ENCODE measurements at places on chromosomes 7 and 10.

DNA sequence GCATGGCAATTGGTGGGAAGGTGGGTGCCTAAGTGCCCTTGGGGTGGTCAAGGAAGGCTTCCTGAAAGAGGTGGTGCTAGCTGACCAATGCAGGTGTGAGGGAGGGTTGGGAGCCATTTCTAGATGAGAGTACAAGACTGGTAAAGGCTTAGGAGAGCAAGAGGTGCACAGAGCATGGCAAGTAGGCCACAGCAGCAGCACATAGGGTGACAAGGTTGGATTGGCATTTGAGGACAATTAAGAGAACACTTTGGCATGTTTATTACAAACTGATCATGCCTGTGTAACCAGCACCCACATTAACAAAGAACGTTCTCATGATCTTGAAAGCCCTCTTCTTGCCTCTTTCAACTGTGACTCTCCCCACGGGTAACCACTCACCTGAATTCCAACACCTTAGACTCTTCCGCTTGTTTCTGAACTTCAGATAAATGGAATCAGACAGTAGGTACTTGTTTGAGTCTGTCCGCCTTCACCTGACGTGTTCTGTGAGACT is 107.6 kb downstream of the MYL10 start:
- no peak for DNase-seq

GRCh38 chr7:50621206-50621605 is 56.0 kb upstream of the DDC start:
- DNase-seq: no peak

- DNase-seq: no peak
These were observed 39.6 kb downstream of the ABCB1 start for GRCh38 chr7:87561102-87561501.

GRCh38 chr10:127315888-127316287 is 119.5 kb upstream of the INSYN2A start:
- DNase-seq: no peak

- no peak for DNase-seq
These were observed 39.8 kb upstream of the EPC1 start for GRCh38 chr10:32386623-32387260.

DNA sequence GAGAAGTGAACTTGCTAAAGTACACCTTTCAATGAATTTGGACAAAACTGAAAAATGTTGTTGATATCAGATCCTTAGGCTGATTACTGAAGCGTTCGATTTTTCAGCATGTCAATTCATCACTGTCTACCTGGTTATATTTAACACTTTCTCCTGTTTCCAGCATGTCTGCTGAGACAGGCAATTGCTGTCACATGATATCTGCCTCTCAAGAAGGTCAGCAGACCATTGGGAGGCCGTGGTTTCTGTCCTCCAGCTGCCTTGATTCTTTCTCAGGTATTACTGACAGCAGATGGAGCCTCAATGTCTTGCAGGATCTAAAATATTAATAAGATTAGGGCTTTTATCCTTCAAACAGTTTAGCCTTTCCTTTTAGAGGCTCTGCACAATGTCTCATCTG is 127.5 kb downstream of the SNX10 start:
- DNase-seq: no peak

DNA sequence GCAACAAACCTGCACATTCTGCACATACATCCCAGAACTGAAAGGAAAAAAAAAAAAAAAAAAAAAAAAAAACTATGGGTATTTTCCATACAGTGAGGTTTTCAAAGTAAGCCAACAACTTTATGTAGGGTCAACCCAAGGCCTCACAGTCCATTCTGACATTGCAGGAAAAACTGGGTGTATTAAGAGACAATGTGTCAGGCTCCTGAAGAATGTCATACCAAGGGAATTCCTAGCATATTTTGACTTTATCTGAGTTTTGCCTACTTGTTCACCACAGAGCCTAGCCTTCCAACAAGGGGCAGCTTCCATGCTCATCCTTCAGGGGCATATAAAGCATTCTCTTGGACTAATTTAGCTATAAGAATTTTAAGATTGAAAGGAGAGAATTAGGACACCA is 368.9 kb downstream of the PLXDC2 start:
- DNase-seq: no peak

- no peak for DNase-seq
These were observed 23.2 kb downstream of the TPK1 start for GRCh38 chr7:144812379-144813283.

DNA sequence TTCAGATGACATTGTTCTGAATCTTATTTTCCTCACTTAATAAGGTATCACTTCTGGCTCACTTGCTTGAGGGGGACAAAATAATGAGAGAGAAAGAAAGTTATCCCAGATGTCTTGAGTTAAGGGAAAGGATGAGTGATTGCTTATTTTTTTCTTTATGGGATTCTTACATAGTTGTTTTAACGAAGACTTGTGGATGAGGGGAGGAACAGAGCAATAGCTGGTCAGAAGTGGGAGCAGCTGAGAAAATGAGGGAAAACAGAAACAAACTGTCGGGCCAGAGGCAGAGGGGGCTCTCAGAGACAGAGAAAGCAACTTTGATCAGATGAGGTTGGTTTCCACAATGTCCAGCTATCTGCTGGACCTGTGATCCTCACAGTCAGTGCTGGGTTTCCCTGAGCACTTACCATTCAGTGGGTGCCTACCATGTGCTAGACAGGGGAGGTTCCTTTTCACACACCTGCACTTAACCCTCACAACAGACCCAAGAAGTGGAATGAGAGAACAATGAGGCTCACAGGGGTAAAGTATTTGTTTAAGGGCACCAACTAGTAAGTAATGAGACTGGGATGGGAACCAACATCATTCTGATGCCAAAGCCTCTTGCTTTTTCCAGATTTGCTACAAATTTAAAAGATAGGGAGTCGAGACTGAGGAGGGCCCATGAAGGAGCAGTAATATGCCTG is 64.2 kb downstream of the BICC1 start:
- DNase-seq: no peak

GRCh38 chr10:48926764-48927540 is 12.7 kb downstream of the LRRC18 start:
- no peak for DNase-seq

DNA sequence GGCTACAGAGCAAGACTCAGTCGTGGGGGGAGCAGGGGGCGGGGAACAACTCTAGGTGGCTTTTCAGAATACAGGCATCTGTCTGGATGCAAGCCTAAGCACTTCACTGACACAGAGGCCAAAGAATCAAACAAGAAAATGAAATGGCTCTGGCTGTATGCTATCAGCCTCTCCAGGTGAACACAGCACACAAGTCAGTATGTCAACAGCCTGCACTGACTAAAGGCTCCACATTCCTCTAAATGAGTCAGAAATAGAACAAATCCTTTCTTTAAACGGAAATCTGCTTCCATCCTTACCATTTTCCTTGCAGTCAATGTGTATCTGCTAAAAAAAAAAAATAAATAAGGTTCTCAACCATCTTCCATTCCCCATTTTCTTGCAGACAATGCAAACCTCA is 88.3 kb downstream of the ARMH3 start:
- no peak for DNase-seq

- no peak for DNase-seq
These were observed 20.9 kb upstream of the ZNF12 start for GRCh38 chr7:6727663-6728062.

DNA sequence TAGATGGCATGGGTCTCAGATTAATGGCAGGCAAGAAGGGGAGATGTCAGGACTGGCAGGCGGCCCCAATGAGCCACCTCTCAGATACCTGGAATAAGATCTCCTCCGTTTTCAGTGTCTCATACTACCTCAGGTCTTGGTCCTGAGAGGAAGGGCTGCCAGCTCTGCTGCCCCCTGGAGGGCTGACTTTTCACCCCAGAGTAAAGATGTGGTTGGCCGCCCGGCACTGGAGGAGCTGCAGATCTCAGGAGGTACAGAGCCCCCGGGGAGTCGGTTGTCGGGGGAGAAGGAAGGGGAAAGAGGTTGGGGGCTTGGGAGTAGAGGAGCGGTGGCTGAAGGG is 642 bp upstream of the COL13A1 start:
- DNase-seq: no peak

DNA sequence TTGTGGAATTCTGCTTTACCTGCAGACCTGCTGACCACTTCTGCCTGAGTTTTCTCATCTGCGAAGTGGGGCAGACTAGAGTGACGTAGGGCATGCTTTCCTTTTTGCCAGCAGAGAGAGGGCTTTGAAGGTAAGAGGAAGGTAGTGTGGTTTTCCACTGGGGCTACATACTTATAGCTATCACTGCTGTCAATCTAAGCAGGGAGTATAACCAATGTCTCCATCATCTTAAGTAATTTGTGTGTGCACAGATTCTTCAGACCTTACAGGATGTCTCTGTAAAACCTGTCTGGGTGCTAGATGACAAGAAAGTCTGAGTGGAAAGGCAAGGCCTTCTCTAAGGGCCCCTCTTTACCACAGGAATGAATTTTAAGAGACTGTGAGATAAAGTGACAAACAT is 106.8 kb downstream of the RBM20 start:
- DNase-seq: no peak

DNA sequence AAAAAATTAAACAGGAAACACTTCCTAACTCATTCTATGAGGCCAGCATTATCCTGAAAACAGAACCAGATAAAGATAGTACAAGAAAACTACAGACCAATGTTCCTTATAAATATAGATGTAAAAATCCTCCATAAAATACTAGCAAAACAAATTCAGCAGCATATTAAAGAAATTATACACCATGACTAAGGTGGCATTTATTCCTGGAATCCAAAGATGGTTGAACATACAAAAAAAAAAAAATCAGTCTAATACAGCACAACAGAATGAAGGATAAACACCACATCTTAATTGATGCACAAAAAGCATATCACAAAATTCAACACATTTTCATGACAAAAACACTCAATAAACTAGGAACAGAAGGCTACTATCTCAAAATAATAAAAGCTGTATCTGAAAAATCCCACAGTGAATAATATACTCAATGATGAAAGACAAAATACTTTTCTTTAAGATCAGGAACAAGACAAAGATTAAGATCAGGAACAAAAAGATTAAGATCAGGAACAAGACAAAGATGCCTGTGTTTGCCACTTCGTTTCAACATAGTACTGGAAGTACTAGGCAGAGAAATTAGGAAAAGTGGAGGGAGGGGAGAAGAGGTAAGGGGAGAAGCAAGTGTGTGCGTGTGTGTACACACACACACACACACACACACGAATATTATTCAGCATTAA is 95.6 kb downstream of the SNX13 start:
- DNase-seq: no peak

GRCh38 chr10:7234109-7234508 is 176.7 kb downstream of the SFMBT2 start:
- no peak for DNase-seq

DNA sequence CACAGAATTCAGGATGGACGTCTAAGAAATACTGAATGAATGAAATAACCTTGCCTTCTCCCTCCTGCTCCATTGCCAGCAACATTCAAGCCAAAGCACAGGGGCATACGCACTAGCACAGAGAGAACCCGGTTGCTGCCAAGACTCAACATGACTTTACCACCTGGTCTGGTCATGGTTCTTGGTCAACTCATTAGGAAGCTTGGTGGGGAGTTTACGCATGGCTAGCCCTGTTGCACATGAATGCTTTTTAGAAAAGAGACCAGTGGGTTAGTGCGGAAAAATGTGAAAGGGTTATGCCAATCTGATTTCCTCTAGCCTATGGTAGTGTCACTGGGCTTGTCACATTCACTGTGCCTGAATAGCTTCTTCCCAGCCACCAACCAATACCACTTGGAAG is 187.6 kb upstream of the NEBL start:
- DNase-seq: peak; percentile 19
